ENCODE measurements at places on chromosomes 11 and 22. TPM values are rescaled to one million over a fixed set of nuclear protein-coding genes. Genes with fewer than 3 reads are reported as not detected.

Gene AGBL2
- 1.1 TPM for total RNA-seq

Gene ZBTB44
- total RNA-seq: 73.0 TPM

DNA sequence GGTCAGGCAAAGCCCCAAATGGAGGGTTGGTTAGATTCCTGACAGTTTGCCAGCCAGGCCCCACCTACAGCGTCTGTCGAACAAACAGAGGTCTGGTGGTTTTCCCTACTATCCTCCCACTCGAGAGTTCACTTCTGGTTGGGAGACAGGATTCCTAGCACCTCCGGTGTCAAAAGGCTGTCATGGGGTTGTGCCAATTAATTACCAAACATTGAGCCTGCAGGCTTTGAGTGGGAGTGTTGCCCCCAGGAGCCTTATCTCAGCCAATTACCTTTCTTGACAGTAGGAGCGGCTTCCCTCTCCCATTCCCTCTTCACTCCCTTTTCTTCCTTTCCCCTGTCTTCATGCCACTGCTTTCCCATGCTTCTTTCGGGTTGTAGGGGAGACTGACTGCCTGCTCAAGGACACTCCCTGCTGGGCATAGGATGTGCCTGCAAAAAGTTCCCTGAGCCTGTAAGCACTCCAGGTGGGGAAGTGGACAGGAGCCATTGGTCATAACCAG lies 4.7 kb upstream of the TTC36 start:
- no peak for DNase-seq
- no peak overlapping the region for H3K4me3 ChIP-seq
- peaks cover 5% of the 10 kb centered on the region for H3K4me1 ChIP-seq
- no peaks in the 10 kb centered on the region for H3K27me3 ChIP-seq
- H3K36me3 ChIP-seq: peaks cover 44% of the 10 kb centered on the region

DNA sequence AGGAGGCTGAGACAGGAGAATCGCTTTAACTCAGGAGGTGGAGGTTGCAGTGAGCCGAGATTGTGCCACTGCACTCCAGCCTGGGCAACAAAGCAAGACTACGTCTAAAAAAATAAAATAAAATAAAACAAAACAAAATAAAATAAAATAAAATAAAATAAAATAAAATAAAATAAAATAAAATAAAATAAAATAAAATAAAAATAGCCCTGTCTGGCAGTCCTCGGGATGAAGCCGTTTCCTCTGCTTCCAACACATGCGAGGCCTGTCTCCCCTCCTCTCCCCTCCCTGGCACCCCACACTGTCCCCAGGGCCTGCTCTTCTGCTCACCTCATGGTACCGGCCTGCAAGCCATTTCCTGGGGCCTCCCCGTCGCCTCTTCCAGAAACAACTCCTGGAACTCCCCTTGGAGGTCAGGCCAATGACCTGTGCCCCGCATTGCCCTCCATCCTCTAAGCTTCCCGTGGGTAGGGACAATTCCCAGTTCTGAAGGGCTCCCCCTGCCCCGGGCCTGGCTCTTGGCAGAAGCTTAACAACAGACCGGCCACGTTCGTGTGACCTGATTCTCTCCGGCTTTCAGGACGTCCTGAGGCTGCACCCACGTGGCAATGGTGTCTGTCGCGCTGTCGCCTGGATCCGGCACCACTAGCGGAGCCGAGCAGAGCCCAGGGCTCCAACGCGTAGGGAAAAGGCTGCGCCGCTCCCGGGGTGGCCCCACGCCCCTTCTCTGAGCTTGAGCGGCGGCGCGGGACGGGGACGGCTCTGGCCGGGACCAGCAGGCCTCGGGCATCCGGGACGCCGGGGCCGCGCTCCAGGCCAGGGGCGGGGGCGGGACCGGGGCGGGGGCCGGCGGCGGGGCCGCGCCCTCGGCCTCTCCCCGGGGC lies 456 bp upstream of the PARVB start:
- no peak for DNase-seq
- peak overlapping the region; percentile 78 for H3K27ac ChIP-seq
- no peaks in the 10 kb centered on the region for H3K4me1 ChIP-seq

DNA sequence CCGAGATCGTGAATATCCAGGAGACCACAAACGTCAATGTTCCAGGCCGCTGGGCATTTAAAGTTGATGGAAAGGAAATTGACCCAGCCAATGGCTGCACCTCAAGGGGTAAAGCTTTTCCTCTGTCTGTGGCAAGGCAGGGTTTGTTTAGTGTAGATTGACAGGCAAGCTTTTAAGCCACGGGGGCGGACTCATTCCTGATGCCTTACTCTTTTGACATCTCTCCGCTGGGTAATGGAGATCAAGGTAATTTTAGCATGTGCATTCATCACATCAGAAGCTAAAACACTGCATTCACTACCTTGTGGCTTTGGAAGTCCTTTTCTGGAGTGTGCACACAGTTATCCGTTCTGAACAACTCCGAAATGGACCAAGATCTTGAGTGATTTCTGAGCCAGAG lies 12.6 kb downstream of the TECTA start:
- no peak for DNase-seq
- peaks cover 3% of the 10 kb centered on the region for H3K4me1 ChIP-seq
- no peak overlapping the region for H3K4me3 ChIP-seq
- H3K27me3 ChIP-seq: no peaks in the 10 kb centered on the region
- H3K27ac ChIP-seq: no peak overlapping the region
- no peaks in the 10 kb centered on the region for H3K36me3 ChIP-seq

GRCh38 chr11:95059046-95059445 lies 7.7 kb upstream of the SRSF8 start:
- no peak overlapping the region for H3K27ac ChIP-seq
- DNase-seq: no peak
- no peak overlapping the region for H3K4me3 ChIP-seq
- peaks cover 6% of the 10 kb centered on the region for H3K27me3 ChIP-seq

DNA sequence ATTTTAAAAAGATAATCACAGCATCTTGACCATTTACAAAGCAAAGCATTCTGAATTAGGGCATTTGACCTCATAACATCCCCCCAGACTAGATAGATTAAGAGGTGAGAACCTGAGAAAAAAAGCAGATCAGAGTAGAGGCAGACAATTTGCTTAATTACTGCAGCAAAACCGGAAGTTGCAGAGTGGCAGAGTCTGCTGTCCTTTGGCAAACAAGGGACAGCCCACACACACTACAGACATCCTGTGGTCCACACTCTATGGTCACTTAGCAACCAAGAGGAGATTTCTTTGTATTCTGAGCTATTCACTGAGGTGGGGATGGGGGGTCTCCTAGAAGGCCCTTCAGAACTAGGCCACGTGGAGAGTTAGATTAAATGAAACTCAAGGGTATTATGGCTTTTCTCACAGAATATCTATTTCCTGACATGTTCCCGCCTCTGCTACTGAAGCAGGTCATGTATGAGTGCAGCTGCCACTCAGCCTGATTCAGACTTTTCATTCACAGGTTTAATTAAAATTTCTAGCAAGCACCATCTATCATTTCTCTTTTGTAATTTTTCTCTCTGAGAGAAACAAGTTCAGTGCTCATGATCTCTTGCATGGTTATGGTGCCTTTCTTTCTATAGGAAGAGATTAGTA lies 48.5 kb downstream of the SVIP start:
- no peak overlapping the region for H3K4me3 ChIP-seq
- no peak for DNase-seq
- no peaks in the 10 kb centered on the region for H3K4me1 ChIP-seq
- H3K27me3 ChIP-seq: no peaks in the 10 kb centered on the region
- no peak overlapping the region for H3K27ac ChIP-seq

- H3K27ac ChIP-seq: no peak overlapping the region
- no peak for DNase-seq
- H3K36me3 ChIP-seq: no peaks in the 10 kb centered on the region
- no peak overlapping the region for H3K4me3 ChIP-seq
- no peaks in the 10 kb centered on the region for H3K27me3 ChIP-seq
These were observed 503.4 kb downstream of the DLG2 start for GRCh38 chr11:85123752-85124231.

DNA sequence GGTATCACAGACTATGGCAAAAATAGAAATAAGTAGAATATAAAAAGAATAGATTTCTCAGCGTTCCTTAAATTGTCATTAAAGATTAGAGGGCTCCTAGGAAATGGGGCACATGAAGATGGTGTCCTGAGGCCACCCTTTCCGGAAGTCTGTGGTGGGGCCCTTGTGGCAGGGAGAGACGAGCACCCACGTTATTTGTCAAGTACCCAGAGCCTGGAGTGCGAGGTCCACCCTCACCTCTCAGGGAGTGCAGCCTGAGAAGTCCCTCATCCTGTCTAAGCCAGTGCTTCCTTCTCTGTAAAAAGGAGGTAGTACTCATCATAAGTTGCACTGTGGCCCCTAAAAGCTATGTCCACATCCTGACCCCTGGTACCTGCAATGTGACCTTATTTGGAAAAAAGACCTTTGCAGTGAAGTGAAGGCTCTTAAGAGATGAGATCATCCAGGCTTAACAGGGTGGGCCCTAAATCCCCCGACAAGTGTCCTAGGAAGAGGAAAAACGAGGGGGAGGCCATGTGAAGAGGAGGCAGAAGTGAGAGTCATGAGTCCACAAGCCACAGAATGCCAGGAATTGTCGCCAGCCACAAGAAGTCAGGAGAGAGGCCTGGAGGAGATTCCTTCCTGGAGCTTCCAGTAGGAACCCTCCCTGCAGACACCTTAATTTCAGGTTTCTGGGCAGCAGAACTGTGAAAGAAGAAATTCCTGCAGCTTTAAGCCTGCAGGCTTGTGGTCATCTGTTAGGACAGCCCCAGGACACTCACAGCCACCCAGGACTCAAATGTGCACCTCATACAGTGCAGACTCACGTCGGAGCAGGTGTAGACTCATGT lies 76.8 kb upstream of the CCND1 start:
- no peaks in the 10 kb centered on the region for H3K4me1 ChIP-seq
- peak; percentile 35 for DNase-seq
- no peak overlapping the region for H3K4me3 ChIP-seq
- no peak overlapping the region for H3K27ac ChIP-seq

- H3K27ac ChIP-seq: no peak overlapping the region
- peaks cover 19% of the 10 kb centered on the region for H3K4me1 ChIP-seq
These were observed 28.4 kb downstream of the TRPC6 start for GRCh38 chr11:101555366-101555765.

- H3K36me3 ChIP-seq: no peaks in the 10 kb centered on the region
- H3K4me3 ChIP-seq: no peak overlapping the region
- no peaks in the 10 kb centered on the region for H3K27me3 ChIP-seq
- H3K27ac ChIP-seq: no peak overlapping the region
- DNase-seq: no peak
These were observed 6.7 kb downstream of the IL18 start for GRCh38 chr11:112156956-112157766.
